ENCODE measurements at places on chromosomes 2 and 18.

DNA sequence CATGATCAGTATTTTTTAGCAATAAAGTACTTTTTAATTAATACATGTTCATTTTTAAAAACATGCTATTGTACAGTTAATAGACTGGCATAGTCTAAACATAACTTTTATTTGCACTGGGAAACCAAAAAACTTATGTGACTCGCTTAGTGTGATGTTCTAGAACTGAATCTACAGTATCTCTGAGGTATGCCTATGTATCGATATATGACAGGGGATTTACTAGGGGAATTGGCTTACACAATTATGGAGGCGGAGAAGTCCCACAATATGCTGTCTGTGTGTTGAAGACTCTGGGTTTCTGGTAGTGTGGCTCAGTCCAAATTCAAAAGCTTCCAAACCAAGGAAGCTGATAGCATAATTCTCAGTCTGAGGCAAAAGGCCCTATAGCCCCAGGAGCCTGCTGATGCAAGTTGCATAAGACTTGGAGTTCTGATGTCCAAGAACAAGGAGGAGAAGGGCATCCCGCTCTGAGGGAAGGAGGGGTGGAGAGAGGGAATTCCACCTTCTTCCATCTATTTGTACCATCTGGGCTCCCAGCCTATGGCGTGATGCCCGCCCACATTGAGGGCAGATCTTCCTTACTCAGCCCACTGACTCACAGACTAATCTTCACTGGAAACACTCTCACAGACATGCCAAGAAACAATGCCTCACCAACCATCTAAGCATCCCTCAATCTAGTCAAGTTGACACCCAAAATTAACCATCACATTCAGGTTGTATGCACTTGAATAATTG is 27.5 kb downstream of the ZNF638 start:
- DNase-seq, result no peak

GRCh38 chr2:42979870-42980763 is 187.7 kb upstream of the HAAO start:
- DNase-seq, result no peak

DNA sequence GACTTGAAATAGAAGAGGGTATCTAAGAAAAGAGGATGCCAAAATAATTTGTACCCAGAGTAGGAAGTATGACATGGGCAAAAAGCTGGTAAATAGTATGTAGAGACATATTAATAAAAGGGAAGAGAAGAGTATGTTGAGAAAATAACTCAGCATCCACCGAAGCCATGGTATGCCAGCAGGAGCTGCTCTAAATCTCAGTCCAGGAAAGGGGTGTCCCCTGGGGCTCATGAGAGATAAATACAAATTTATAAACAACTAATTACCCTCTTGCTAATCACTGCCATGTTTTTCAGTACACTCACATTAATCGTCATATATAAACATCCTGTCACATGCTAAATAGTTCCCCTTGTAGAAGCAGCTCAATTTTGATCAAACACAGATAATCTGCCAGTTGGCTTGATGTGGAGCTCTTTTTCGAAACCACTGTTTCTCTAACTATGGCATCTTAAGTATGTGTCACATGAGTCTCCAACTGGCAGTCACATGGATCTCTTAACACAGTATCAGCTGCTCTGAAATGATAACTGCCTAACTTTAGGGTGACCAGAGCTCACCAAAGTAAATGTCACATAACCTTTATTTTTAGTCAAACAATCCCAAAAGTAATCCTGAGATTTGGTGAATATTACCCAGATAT is 31.9 kb downstream of the EXOC6B start:
- DNase-seq, result no peak

DNA sequence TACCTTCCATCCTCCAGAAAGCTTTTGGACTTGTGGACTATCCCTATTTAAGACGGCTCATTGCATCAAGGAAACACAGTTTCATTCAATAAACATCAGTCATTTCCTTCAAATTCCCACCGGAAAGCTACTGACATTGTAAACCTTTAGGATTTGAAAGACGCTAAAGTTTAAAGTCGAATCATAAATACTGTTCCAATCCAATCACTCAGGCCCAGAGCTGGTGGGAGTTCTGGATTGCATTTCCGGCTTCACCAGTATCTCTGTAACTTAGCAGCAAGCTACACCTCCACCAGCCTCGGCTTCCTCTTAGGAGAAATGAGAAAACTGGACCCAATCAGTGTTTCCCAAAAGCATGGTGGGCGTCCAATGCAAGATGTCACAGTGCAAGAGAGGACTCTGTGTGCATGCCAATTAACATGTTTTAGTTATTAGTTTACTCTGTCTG is 1.6 kb downstream of the WDFY1 start:
- DNase-seq, result no peak

- DNase-seq, result no peak
Measured at GRCh38 chr18:52936931-52937330, 596.9 kb downstream of the DCC start.

DNA sequence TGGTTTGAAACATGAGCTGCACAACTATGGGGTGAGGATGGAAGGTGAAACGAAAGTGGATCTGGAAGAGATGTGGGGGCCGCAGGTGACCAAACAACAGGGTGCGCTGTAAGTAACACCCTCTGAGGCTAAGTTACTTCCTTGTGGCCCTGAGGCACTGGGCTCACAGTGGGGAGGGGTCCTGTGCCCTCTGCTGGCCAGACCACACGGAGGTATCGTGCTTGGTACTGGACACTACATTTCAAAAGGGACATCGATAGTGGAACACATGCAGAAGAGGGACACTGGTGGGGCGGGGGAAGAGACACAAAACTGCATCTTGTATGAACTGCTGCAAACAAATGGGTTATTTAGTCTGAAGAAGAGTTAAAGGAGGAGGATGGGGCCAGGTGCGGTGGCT is 110.6 kb downstream of the CLIP4 start:
- no peak for DNase-seq

DNA sequence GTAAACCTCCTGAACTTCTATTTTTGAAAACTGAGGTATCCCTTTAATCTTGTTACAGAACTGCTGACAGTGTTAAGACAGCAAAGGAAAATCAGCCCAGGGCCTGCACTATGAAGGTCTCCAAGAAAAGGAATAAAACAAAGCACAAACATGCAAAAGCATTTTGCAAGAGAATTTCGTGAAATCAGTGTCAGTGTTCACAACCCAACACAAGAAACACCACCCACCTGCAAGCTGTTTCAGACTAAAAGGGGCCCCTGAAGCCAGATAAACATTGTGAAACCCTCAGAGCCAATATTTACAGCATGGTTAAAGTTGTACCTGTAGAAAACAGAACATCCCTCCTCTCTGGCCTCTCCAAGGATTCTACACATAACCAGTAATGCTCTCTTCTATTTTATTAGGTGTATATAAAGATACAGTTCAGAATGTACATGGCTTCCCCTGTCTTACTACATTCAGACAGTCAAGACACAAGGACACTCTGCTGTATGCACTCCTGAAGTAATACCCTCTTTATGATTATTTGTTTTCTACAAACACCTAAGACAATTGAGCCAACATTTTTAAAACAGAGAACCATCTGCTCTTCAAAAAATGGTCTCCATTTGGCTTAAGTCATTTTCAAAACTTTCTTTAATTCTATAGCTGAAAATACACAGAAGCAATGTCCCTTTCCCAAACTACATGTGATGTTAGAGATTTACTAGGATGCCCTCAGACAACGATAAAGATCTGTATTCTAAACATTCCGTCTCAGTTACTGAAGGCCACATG is 149.5 kb upstream of the ZFP36L2 start:
- DNase-seq, result no peak

DNA sequence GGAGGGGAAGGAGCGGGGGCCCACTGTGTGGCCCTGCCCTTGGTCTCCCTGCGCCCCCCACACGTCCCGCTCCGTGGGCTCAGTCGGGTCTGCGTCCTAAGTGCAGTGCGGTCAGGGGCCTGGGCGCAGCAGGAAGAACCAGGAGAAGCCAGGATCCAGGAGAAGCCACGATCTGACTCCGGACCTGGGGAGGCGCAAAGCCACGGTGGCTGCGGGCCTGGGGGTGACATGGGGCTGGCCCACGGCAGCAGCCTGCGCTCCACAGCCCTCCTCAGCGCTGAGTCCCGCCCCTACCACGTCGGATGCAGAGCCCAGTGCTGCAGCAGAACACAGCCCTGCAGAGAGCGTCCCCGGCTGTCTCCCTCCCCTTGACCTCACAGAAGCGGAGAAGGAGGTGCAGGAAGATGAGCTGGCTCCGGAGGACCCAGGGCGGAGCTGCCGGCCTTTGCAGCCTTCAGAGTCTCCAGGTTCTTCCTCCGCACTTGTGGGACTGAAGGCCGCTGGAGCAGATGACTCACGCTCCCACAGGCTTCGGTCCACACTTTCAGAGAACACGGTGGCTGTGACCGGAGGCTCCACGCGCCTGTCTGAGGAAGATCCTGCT is 589.2 kb upstream of the SALL3 start:
- no peak for DNase-seq

GRCh38 chr2:230972046-230972445 is 23.9 kb upstream of the SPATA3 start:
- DNase-seq, result no peak

DNA sequence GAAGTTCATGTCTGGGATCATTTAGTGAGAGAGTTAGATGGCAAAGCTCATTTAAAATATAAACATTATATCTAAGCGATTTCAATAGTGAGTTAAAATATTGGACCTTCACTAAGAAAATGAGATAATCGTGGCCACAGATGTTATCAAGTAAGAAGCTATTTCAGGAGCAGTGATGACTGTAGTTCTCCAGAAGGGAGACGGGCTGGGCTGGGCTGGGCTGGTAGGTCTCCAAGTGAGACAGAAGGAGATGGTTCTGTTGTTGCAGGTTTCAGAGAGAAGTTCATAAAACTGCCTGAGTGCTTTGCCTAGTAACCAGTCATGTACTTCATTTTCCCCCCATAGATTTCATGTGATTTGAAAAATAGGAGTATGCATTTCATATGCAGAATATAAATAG is 130.1 kb upstream of the DAPL1 start:
- no peak for DNase-seq

DNA sequence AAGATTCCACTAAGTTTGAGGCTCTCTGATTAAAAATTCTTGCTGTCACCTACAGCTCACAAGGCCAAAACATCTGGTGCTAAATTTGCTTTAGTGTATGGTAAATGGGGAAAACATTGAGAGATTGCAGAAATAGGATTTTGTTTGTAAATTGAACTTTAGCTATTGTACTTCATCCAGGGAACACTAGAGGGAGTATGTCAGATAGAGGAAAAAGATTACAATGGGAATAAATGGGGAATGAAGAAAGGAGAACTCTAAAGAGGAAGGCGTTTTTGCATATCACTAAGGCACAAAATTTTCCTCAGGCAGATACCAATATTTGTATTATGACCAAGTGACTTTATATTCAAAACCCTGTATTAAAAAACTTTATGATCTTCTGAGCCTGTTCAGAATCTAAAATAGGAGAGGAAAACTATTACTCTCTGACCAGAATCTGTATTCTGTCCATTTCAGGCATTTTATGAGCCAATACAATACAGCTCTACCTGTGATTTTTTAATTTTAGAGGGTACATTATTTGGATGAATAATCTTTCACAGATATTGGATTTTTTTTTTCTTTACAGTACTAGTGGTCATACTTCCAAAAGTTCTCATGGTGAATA is 52.3 kb upstream of the ITGB6 start:
- no peak for DNase-seq

DNA sequence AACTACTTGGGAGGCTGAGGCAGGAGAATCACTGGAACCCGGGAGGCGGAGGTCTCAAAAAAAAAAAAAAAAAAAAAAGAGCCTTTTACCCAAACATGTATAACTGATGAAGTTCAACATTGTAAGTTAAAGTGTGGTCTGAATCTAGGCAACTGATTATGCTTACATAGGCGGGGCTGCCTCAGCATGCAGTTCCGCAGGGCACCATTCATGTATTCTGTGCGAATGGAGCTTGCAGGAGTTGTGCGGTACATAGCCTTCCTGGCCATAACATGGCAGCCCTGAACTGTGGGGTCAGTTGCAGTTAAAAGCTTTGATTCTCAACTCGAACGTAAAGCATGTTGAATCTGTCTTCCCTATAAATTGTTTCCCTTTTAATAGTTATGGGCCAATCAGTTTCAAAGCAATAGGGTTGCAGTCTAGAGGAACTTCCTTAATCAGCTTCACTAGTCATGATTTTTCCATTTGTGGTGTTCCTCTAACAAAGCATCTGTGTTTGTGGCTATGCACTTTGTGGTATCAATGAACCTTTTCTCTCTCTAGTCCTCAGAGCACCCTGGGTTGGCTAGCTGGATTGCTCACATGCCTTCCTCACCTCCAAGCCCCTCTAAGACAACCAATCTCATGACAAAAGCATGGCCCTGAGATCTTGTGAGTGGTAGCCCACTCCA is 30.6 kb upstream of the CEP68 start:
- no peak for DNase-seq

GRCh38 chr2:145091967-145092366 is 572.0 kb upstream of the ZEB2 start:
- no peak for DNase-seq

DNA sequence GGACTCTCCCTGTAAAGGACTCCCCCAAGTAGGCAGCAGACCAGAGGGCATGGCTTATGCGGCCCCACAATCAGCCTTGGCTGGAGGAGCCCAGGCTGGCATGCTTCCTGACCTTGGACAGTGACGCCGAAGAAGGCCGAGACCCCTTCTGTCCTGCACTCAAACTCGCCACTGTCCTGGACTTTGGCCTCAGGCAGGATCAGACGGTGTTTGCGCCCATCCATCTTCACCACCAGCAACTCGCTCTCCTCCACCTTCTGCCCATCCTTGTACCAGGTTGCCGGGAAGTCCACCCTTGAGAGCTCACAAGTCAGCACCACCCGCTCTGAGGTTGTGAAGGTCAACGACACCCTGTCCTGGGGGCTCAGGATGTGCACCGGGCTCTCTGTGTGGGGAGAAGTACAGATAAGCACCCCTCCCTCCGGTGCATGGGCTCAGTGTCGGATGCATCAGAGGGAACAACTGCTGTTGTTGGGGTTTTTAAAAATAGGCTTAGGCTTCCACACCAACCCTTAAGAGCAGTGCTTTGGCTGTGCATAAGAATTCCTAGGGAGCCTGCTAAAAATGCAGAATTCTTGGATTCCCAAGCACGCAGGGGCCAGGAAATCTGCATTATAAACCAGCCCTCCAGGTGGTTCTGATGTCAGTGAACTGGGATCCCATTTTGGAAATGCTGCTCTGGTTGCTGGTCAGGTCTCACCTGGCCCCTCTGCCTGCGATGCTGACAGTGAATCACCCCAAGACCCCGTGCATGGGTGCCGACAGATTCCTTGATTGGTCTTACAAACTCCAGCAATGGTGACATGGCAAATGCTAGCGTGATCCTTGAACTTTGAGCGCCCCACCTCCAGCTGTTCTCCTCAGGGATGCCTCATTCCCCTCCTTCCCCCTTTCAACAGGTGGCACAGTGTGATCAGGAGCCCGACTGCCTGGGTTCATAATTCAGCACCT is 5.9 kb downstream of the OBSL1 start:
- no peak for DNase-seq

GRCh38 chr18:52340406-52341102 is 557 bp downstream of the DCC start:
- DNase-seq, result no peak

- no peak for DNase-seq
Measured at GRCh38 chr2:25303633-25304236, 38.0 kb downstream of the DNMT3A start.

GRCh38 chr2:33812707-33813106 is 213.6 kb upstream of the FAM98A start:
- DNase-seq, result no peak

Measured in DMS79 (cell line).